Urothelium cell line (cell line): ENCODE measurements at places on chromosomes 1 and 21.

- DNase-seq = no peak
Measured at GRCh38 chr1:5567839-5568238, 424.4 kb downstream of the NPHP4 start.

- no peak for DNase-seq
Measured at GRCh38 chr1:56378341-56379070, 200.9 kb downstream of the PLPP3 start.

DNA sequence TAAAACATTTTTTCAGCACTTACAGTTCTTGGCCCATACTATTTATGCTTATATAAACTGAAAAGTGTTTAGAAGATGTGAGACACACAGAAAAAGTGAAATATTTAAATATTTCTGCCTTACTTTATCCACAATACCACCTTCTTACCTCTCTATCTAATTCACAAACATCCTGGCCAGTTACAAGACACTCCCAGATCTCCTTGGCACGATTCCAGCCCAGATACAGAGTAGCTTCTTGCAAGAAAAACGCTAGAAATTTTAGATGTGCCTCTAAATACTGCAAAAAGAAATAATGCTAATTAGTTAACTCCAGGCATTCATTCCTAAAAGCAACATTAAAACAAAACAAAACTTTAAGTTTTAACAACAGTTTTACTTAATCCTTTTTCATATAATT lies 68.4 kb downstream of the USP24 start:
- DNase-seq = no peak

DNA sequence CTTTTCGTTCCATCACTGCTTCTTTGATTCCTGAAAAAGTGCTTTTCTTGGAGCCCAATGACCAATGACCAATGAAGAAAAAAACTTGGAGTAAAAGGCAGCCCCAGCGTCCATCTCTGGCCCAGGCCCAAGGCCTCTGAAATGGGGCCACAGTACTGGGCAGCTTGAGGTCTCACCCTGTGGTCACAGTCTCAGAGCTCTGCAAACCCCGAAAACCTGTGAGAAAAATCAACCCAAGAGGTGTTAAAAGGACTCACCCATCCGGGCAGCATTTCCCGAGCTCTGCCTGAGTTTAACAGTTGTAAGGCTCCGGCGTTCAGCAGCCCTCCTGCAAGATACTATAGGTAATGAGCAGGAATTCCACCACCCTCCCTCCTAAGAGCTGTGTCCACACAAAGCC lies 2.1 kb upstream of the EFHD2 start:
- no peak for DNase-seq

GRCh38 chr1:18385239-18385790 lies 95.4 kb upstream of the KLHDC7A start:
- DNase-seq = no peak

DNA sequence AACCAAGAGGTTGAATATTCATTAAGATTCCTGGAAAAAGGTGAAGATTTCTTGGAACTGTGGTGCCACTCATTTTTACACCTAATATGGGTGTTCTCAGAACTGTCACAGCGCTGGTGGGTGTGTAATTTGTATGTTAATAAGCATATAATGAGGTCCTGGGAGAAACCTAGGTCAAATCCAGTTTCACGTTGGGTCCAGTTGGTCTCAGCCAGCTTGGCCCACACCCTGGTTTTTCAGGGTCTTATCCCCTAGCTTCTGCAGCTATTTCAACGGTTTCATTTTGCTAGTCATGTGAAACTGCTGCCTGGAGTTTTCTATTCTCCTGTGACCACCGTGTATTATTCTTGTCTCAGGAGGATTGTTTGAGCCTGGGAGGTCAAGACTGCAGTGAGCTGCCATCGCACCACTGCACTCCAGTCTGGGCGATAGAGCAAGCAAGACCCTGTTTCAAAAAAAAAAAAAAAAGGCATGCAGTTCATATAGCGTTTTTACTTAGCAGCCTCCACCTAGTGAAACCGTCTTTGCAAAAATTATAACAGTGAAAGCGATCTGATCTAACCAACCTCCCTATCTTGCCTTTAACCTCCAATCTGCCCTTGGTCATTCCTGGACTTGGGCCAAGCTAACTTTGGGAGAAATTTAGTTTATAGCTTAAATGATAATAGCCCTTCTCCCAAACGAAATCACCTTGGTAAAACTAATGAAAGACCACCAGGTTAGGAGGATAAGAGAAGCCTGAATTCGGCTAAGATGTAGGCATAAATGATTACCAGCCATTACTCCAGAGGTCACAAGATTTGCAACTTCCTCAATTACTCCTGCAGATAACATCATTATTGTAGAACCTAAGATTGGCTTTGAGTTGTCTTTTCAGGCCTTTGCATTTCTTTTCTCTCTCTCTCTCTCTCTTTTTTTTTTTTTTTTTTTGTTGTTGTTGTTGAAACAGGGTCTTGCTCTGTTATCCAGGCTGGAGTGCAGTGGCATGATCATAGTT lies 44.0 kb downstream of the PTAFR start:
- DNase-seq = no peak

DNA sequence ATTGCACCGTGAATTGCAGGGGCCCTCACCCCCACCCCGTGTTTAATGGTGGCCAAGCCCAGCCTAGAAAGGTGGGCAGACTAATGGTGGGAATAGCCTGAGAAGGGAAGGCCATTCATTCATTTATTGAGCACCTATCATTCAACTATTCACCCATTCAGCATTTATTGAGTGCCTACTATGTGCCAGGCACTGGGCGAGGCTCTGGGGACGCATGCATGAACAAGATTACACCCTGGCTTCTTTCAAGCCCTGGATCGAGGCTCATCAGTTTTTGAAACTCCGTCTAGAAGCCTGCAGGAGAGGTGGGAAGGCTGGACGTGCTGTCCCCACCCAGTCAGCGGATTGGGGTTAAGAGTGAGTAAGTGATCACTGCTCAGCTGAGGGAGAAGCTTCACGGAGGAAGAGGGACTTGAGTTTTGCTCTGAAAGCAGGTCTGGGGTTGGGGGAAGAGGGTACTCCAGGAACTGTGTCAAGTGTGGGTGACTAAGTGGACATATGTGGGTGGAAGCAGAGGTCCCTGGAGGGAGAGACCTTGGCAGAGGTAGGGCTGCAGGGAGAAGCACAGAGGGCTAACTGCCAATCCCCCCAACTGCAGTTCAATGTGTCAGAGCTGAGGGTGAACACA lies 35.6 kb downstream of the MEF2D start:
- no peak for DNase-seq

DNA sequence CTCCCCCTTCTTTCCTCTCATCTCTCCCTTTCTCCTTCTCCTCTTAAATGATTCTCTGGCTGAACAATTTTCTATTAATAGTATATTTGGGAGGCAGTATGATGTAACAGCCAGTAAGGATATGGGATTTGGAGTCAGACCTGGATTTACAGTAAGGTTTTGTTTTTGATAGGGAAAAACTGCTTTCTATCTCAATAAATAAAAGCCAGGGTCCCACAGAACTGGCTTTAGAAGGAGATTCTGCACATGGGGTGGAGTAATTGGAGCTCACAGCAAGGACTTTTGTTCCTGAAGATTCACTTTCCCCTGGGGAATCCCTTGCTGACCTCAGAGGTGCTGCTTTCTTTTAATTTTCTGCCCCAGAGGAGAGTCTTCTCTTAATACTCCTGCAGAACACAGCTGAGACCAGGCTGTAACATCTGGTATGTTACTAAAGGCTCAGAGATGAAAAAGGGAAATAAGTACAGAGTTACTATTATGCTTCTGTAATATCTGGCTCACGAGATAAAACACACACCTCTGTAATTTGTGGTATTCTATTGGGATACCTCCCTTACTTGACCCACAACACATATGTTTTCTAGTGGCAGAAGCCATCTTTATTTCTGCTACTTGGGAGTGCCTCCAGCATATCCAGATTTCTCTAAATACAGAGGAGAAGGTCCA lies 13.4 kb downstream of the EPB41 start:
- no peak for DNase-seq
